ENCODE measurements at places on chromosomes 5 and 9. TPM values are rescaled to one million over a fixed set of nuclear protein-coding genes. Genes with fewer than 3 reads are reported as not detected.

DNA sequence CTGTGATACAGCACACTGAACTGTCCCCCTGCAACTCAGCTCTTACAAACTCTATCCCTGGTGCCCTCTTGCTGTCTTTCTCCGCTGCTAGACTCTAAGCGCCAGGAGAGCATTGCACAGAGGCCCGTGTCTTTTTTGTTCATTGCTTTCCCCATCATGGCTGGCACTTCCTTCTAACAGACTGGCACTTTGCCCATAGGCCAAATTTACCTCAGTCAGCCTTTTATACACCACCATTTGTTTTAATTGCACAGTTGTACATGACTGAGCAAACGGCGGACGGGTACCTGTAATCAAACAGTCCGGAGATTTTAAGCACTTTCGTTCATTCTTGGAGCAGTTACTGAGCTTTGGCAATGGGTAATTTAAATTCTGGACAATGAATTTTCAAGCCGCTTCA lies 102.2 kb upstream of the CLINT1 start:
- DNase-seq = no peak

- no peak for DNase-seq
Measured at GRCh38 chr9:123157221-123157620, 111.2 kb downstream of the STRBP start.

FRRS1L gene
- 0.04 TPM for total RNA-seq

C5orf58 gene
- total RNA-seq = not detected

DNA sequence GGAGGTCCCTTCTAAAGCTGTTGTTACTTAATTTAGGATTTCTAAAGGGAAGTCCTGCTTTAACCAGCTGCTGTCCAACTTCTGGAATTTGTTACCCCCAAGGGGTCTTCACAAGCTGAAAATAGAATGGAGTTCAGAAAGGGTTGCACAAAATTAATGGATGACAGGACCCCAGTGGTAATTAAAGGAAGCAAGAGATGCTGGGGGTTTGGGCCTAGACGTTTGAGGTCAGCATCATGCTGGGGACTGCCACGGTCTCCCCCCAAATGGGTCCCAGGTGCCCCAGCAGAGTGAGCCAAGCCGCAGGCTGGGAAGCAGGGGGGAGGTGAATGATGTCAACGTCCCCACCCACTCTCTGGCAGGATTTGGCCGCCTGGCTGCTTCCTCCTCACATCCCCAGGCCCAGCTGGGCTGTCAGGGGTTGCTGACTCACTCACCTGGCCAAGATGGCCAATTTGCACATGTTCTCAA lies 97.5 kb upstream of the ARAP3 start:
- DNase-seq = no peak

- no peak for DNase-seq
Measured at GRCh38 chr9:129550199-129550839, 70.6 kb downstream of the C9orf50 start.

OR1J2 gene
- total RNA-seq = not detected

DNA sequence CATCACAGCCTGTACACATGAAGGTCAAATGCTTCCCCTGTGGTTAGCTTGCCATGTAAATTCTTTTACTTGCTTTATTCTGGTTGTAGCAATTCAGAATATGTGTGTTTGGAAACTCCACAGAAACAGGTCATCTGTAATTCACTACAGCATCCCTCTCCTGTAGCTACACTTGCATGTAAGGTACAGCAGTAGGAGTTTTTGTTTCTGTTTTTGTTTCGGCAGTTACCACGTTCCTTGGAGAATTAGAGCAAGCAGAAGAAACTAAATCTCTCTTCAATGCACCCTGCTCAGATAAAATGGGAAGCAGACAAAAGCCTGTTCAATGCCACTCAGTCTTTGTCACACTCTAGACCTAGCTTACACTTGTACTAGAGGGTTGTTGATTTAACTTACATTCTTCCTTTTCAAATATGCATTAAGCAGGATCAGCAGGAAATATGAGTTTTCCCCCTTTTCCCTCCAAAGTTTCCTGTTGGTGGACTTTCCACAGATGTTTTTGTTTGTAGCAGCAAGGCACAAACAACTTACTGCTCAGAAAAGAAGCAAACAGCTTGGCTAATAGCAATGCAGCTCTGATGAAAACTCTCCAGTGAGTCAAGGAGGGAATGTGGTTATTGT lies 80.9 kb downstream of the YIPF5 start:
- no peak for DNase-seq

SHOC1 gene
- total RNA-seq = 0.03 TPM
